ENCODE measurements at places on chromosomes 16 and 17. TPM values are rescaled to one million over a fixed set of nuclear protein-coding genes. Genes with fewer than 3 reads are reported as not detected.
A peak's percentile ranks its signal among the peaks of the same experiment; 100 is the strongest.

CRISPLD2 gene
- polyA plus RNA-seq = not detected

ZG16 gene
- 0.13 TPM for polyA plus RNA-seq

MYO15A gene
- polyA plus RNA-seq = 1.3 TPM

DNA sequence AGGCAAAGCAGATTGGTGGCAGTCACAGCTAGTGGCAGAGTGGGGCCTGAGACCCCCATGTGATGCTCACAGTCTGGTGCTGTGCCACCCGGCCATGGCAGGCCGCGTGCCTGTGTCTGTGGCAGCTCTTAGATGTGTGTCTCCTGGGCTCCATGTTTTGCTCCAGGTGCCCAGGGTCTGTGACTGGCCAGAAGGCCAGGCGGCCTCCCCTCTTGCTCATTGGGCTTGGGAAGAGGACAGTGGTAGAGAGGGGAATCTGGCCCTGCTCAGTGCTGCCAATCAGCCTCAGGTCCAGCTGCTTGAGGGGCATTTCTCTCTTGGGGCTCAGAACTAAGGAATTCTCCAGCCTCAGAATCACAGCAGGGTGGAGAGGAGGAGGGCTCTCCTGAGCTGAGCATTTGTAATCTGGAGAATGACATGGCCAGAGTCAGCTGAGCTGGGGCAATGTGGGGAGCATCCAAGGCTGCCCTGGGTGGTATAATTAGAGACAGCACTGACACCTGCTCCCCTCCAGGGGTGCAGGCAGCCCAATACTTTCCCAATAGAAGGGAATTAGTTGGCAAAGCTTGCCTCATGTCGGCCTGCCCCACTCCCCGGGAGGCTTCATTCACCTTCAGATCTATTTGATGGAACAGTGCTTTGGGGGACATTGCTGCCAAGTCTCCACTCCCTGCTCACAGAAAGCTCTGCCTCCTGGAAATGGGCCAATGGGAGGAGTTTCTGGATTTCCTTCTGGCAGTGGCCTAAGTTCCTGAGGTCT lies 2.7 kb upstream of the LASP1NB start:
- peak overlapping the region; percentile 34 for H3K27ac ChIP-seq
- DNase-seq = no peak
- no peaks in the 10 kb centered on the region for H3K36me3 ChIP-seq
- no peak overlapping the region for H3K4me3 ChIP-seq
- no peaks in the 10 kb centered on the region for H3K27me3 ChIP-seq
- H3K4me1 ChIP-seq = peaks cover 23% of the 10 kb centered on the region

- peaks cover 45% of the 10 kb centered on the region for H3K27me3 ChIP-seq
- no peak overlapping the region for H3K27ac ChIP-seq
- H3K4me1 ChIP-seq = peaks cover 15% of the 10 kb centered on the region
- H3K4me3 ChIP-seq = peak overlapping the region; percentile 87
- no peak for DNase-seq
Observed at GRCh38 chr17:31392002-31392855, 754 bp downstream of the RAB11FIP4 start.

DNA sequence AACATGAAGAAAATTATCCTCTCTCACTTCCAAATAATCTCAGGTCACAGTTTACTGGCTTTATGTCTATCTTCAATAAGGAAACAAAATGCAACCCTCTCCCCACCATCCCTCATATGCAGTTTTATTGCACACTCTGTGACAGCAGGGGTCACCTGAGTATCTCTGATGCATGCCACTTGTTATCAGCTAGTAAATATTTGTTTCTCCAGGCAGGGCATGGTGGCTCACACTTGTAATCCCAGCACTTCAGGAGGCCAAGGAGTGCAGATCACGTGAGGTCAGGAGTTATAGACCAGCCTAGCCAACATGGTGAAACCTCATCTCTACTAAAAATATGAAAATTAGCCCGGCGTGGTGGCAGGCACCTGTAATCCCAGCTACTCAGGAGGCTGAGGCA lies 61.1 kb downstream of the ADAMTS18 start:
- no peak for DNase-seq
- no peak overlapping the region for H3K4me3 ChIP-seq
- peaks cover 22% of the 10 kb centered on the region for H3K27me3 ChIP-seq
- no peak overlapping the region for H3K27ac ChIP-seq
- no peaks in the 10 kb centered on the region for H3K36me3 ChIP-seq
- no peaks in the 10 kb centered on the region for H3K4me1 ChIP-seq

GRCh38 chr16:15961060-15961511 lies 11.7 kb downstream of the ABCC1 start:
- H3K4me1 ChIP-seq = peaks cover 31% of the 10 kb centered on the region
- peak overlapping the region; percentile 94 for H3K27ac ChIP-seq
- peak; percentile 37 for DNase-seq
- H3K27me3 ChIP-seq = no peaks in the 10 kb centered on the region
- peaks cover 15% of the 10 kb centered on the region for H3K36me3 ChIP-seq

GRCh38 chr17:70081885-70082284 lies 6.9 kb downstream of the KCNJ16 start:
- H3K4me3 ChIP-seq = no peak overlapping the region
- no peak overlapping the region for H3K27ac ChIP-seq
- no peaks in the 10 kb centered on the region for H3K4me1 ChIP-seq

DNA sequence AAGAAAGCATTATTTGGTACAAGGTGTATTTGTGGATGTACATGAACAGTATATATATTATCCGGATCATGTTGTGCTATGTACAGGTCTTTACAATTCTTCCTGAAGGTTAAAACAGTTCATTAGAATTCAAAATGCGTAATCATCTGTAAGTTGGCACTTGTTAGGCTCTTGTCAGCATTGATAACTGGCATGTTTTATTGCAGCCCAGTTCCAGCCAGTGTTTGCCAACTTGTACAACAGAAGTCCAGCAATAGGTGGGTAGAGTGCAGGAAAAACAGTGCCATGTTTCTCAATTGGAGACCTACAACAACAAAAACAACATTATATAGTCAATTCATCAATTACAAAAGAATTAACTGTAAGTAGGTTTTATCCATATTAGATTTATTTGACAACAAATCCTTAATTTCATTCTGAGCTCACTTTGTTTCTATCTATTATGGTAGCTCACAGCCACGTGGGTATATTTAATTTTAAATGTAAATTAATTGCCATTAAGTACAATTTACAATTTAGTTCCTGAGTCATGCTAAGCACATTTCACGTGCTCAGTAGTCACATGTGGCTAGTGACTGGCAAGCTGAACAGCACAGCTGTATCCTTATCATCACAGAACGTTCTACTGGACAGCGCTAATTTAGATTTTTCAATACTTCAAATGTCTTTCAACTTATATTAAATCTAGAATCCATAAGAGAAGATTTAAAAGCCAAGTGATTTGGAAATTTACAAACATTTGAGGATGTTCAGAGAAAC lies 8.6 kb upstream of the ANKFY1 start:
- no peaks in the 10 kb centered on the region for H3K4me1 ChIP-seq
- H3K27ac ChIP-seq = no peak overlapping the region
- DNase-seq = no peak
- H3K4me3 ChIP-seq = no peak overlapping the region

DNA sequence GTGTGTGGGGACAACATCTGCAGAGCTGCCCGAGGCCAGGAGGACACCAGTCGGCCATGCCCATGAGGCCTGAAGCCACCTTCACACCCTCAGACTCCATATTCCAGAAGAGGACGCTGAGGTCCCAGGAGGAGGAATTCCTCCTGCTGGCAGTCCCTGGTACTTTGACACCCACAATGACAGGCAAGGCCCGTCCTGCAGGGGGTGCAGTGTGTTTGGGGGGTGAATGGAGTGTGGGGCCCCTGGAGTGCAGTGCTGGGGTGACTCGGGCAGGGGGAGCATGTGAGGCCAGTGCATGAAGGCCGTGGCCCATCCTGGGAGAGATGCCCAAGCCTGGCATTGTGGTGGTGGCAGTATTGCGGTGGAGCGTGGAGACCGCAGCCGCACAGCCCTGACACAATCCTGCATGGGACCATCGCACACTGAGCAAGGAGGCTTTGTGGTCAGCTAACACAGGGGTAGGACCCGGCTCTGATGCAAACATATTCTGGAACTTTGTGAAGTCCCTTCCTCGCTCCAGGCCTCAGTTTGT lies 52.2 kb downstream of the ZDHHC7 start:
- peaks cover 16% of the 10 kb centered on the region for H3K27me3 ChIP-seq
- no peak overlapping the region for H3K27ac ChIP-seq
- H3K4me3 ChIP-seq = no peak overlapping the region
- peaks cover 3% of the 10 kb centered on the region for H3K4me1 ChIP-seq

DNA sequence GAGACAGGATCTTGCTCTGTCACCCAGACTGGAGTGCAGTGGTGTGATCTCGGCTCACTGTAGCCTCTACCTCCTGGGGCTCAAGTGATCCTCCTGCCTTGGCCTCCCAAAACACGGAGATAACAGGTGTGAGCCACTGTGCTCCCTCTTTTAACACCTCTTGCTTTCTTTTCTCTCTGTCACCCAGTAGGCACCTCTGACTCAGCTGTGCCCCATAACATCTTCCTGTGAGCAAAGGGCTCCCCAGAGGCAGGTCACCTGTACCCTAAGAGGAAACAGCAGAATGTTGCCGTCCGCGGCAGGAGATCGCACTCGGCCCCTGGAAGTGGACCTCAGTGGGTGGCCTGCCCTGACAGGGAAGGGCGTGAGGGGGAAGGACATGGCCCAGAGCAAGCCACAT lies 918 bp upstream of the NLRC3 start:
- no peaks in the 10 kb centered on the region for H3K36me3 ChIP-seq
- DNase-seq = no peak
- peak overlapping the region; percentile 99 for H3K4me3 ChIP-seq

GRCh38 chr16:50631985-50632576 lies 49.0 kb downstream of the SNX20 start:
- H3K36me3 ChIP-seq = no peaks in the 10 kb centered on the region
- no peak overlapping the region for H3K4me3 ChIP-seq
- no peak for DNase-seq
- H3K27me3 ChIP-seq = peaks cover 8% of the 10 kb centered on the region

GRCh38 chr17:15007147-15007553 lies 258.0 kb downstream of the PMP22 start:
- H3K27me3 ChIP-seq = no peaks in the 10 kb centered on the region
- no peak overlapping the region for H3K4me3 ChIP-seq
- no peaks in the 10 kb centered on the region for H3K4me1 ChIP-seq
- no peak for DNase-seq

DNA sequence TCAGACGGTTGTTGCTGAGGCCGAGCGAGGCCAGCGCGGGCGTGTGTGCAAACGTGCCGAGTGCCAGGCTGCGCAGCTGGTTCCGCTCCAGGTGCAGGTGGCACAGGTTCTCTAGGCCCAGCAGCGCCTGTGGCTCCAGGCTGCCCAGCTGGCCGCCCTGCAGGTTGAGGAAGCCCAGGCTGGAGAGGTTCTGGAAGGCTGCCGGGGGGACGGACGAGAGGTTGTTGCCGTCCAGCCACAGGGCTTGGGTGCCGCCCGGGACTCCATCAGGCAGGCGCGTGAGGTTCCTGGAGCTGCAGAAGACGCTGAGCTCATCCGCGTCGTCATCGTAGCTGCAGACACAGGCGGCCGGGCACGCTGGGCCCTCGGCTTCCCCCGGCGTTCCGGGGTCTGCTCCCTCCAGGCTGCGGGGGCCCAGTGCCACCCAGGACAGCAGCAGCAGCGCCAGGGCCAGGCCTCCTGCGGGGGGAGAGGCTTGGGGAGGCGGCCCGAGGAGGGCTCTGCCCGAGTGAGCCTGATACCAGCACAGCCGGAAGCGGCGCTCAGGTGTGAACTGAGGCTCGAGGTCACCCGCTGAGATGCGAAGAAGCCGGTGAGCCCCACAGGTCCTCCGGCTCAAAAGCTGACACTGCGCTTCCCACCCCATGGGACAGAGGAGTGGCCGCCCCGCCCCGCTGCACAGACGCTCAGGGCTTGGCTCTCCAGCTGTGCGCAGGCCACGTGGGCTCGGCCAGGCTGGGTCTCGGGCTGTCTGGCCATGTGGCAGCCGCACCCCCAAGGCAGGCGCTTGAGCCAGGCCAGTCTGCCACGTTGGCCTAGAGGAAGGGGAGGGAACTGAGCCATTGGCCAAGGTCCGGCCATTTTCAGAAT lies 1.3 kb downstream of the IGFALS start:
- no peak for DNase-seq
- H3K27me3 ChIP-seq = no peaks in the 10 kb centered on the region
- H3K4me1 ChIP-seq = peaks cover 5% of the 10 kb centered on the region
- H3K27ac ChIP-seq = no peak overlapping the region
- no peak overlapping the region for H3K4me3 ChIP-seq
- peaks cover 10% of the 10 kb centered on the region for H3K36me3 ChIP-seq

DNA sequence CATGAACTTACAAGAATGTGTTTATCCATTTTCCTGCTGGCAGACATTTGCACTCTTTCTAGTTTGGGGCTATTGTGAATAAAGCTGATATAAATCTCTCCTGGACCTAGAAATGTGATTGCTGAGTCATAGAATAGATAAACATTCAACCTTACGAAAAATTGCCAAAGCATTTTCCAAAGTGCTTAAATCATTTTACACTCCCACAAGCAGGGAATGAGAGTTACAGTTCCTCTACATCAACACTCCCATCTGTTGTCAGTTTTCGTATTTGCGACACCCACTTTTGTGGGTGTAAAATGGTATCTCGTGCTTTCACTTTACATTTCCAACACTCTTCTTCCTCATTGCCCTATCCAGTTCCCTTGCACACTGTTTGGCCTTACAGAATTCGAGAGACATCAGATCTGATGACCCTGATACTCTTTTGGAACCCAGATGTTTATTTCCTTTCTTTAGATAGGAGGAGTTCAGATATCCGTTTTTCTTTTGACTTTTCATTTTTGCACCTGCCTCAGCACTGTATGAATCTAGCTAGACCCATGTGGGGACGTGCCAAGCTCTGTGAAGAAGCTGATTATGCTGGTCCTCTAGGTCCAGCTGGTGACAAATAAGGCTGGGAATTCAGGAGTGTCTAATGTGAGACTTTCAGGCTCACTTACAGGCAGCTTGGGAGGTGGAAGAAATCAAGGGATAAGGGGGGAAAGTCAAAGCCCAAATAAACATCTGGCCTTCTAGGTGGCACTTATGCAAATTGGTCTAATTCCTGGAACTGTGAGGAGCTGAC lies 14.0 kb downstream of the SOX9 start:
- H3K27me3 ChIP-seq = peaks cover 11% of the 10 kb centered on the region
- no peak overlapping the region for H3K27ac ChIP-seq
- H3K36me3 ChIP-seq = no peaks in the 10 kb centered on the region
- no peak for DNase-seq
- H3K4me1 ChIP-seq = no peaks in the 10 kb centered on the region

DNA sequence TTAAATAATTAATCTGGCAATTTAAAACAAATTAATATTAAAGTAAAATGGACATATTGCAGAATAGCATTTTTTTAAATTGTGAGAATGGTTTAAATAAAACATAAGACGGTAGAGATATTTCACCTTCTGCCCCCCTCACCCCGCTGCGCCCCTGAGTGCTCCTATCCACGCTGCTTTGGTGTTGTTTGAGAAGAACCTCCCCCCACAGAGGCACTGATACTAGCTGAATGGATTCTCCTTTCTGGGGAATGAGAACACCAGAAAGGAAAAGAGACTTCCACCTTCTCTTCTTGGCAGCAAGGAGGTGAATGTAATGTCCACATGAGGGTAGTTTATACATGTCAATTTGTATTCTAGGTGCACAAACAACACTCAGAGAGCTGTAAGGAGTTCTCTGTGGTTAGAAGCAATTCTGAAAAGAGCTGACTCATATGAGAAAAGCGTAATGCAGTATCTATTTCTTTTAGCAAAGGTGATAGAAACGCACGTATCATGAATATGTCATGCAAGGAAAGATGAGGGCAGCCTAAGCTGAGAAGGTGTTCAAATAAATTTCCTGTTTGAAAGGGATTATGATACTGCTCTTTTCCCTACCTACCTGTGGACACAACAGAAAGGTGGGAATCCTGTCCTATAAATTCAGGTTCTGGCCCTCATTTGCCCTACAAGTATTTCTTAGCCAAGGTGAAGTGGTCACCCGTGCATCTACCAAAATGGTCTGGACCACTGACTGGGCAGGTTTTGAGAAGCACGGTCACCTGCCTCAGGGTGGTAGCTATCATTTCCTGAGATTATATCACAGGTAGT lies 126.9 kb downstream of the PARN start:
- no peaks in the 10 kb centered on the region for H3K36me3 ChIP-seq
- peaks cover 4% of the 10 kb centered on the region for H3K4me1 ChIP-seq
- H3K27ac ChIP-seq = peak overlapping the region; percentile 90

All from naive B cell (primary cell).